ENCODE measurements at places on chromosomes 1 and 21. TPM values are rescaled to one million over a fixed set of nuclear protein-coding genes. Genes with fewer than 3 reads are reported as not detected.

Gene SLAMF7
- 0.30 TPM for polyA plus RNA-seq

Gene EFNA3
- polyA plus RNA-seq: 8.8 TPM

Gene WNT2B
- polyA plus RNA-seq: 3.3 TPM

Gene LCE6A
- polyA plus RNA-seq: not detected

Gene RRP1B
- 33.1 TPM for polyA plus RNA-seq

Gene SHE
- 12.4 TPM for polyA plus RNA-seq

Gene HSF2BP
- polyA plus RNA-seq: 1.7 TPM

Gene TMEM61
- 0.64 TPM for polyA plus RNA-seq

Gene ABCG1
- 7.7 TPM for polyA plus RNA-seq

Gene KRTAP13-1
- not detected for polyA plus RNA-seq

Gene CD1E
- polyA plus RNA-seq: 0.17 TPM

Gene SPRR2G
- not detected for polyA plus RNA-seq
